ENCODE measurements at places on chromosomes 2 and 18. TPM values are rescaled to one million over a fixed set of nuclear protein-coding genes. Genes with fewer than 3 reads are reported as not detected.

Gene RIT2
- not detected for total RNA-seq

Gene ITPRIPL1
- total RNA-seq, result 3.3 TPM

Gene CEP192
- 27.8 TPM for total RNA-seq

Gene TFPI
- total RNA-seq, result 2,580 TPM

Gene PSTPIP2
- 0.95 TPM for total RNA-seq

Gene ESPNL
- total RNA-seq, result not detected

Gene HOXD1
- 10.0 TPM for total RNA-seq

Gene TOGARAM2
- not detected for total RNA-seq

Gene ALPI
- total RNA-seq, result not detected

Gene FZD7
- 0.22 TPM for total RNA-seq

Data from dermis lymphatic vessel endothelial cell (primary cell).